ENCODE measurements at places on chromosomes 7 and 10. TPM values are rescaled to one million over a fixed set of nuclear protein-coding genes. Genes with fewer than 3 reads are reported as not detected.

GRCh38 chr10:63262430-63263073, 129.4 kb downstream of the NRBF2 start:
- DNase-seq, result no peak

DNA sequence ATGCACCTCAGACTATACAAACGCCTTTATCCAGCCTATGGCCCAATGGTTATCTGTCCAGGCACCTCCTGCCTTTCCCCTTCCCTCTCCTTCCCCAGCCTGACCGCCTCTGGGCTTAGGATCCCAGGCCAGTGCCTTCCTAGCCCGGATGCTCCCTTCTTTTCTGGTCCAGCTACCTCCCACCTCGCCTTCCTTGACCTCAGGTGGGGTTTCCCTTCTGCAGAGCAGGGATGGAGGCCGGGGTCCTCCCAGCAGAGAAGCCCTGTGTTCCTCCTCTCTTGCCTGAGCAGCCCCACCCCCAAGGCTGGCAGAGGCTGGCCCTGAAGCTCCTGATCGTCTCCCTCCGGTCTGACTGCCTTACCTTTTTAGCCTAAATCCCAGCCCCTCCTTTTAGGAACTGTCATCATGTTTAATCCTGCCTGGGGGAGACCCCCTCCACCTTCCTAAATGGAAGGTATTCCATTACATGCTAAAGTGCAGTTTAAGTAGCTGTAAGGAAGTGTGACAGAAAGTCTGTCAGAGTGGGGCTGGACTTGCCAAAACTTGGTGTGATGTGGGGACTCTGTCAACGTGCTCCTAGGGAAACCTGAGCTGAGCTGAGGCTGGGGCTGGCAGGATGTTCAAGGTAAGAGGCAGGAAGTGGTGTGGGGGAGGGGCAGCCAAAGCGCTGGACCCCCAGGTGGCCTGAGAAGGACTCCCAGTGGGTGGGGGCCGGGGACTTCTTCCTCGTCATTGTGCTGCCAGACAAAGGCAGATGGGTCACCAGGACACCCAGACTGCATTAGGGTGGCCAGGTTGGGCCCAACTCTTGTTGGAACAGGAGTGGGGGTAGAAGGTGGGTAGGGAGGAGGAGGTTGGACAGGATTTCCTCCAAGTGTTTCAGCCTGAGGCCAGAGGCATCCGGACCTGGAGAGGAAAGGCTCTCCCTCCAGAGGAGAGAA, 39.5 kb downstream of the LBX1 start:
- no peak for DNase-seq

Gene PROSER2
- total RNA-seq, result 18.8 TPM

Gene SEMA3C
- total RNA-seq, result 67.7 TPM

Gene SVOPL
- 1.5 TPM for total RNA-seq

GRCh38 chr10:71801361-71801760, 28.0 kb upstream of the VSIR start:
- no peak for DNase-seq

DNA sequence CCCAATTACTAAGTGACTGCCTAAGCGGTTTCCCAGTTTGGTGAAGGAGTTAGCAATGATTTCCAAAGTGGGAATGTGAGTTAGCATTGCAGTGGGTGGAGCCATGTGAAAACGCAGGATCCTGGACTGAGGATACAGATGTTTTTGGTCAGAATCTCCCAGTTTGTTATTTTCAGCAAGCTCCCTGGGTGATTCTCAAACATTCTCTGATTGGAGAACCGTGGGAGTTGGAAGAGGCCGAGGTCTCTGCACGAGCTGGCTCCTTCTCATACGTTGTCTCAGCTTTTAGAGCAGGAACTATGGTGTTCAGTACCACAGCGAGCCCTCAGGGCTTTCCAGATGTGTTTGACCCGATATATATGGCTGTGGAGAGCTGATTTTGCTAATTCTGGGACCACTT, 396.5 kb upstream of the NPVF start:
- DNase-seq, result no peak

DNA sequence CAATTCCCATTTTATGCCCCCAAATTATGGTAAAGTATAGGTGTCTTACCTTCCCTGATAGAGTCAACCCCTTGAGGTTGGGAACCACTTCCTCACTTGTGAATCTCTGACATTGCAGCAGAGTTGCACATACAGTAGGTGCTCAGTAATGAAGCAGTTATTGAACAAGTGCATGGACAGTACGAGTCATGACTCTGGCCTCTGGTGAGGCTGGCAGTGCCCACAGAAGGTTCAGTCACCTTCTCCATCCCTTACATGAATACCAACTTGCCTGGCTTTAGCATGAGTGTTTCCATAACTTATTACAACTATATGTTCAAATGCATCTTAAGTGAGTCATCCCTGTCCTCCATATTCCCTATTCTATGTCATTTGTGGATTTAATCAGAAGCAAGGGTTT, 340.0 kb downstream of the ELMO1 start:
- DNase-seq, result no peak

Gene NKX1-2
- not detected for total RNA-seq
